ENCODE measurements at places on chromosomes 6 and 20.

DNA sequence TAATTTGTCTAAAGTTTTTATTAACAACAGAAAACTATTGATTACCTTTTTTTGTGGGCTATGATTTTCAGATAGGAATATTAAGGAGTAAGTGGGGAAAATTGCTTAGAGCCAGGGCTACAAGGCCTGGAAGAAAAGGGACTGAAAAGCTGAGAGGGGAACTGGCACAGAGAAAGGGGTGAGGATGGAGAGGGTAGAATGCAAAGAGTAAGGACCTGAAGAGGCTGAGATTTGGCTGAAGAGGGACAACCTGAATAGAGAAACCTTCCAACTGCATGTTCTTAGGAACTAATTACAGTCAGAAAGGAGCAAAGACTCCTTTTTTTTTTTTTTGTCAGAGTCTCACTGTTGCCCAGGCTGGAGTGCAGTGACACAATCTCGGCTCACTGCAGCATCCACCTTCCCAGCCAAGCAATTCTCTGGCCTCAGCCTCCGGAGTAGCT is 16.7 kb downstream of the BTN2A1 start:
- no peak for DNase-seq

- DNase-seq = no peak
These were observed 48.3 kb upstream of the SLC35B3 start for GRCh38 chr6:8483650-8484049.

GRCh38 chr6:35610830-35611229 is 77.9 kb downstream of the FKBP5 start:
- DNase-seq = no peak

DNA sequence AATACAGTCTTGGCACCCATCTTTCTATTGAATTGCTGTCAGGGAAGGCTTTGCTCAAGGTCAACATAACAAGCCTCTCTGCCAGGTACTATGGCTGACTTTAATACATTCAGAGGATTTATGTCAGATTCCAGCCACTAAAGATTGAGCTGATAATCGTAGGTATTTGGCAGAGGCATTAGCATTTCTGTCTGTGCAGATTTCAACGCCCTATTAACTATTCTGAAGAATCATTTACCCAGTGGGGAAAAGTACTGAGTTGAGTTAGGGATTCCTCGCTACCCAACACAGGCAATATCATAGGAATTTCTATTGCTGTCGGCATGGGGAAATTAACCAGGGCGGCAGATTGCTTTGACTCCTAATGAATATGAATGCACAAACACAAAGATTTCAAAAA is 233.7 kb upstream of the SPTLC3 start:
- DNase-seq = no peak

DNA sequence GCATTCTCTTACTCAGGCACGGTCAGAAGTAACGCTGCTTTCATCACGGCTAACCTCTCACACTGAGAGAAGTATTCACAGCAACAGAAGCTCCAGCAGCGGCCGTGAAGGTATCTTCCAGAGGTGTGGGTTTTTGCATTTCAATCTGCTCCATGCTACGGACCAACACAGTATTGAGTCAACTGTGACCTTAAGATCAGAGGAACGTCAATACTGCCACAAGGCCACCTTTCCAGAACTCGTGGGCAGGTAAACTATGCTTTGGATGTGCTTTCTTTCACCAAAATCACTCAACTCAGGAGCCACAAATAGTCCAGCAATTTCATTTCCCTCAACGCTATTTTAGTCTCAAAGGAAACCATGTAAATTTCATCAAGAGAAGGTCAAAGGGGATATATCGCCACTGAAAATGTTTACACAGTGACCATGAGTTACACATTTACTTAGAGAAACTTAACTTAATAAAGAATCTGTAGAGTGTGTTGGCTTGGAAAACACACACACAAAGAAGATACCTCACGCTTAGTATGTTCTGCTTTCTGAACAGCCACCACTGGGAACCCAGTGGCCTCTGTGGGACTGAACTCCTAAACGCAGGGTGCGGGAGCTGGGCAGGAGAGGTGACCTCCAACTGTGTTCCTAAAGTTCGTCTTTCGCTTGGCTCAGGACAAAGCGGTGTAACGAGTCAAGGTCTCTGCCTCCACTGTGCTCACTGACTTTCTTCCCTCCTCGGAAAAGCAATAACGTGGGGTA is 27.9 kb downstream of the TXNDC5 start:
- DNase-seq = no peak

- no peak for DNase-seq
These were observed 5.4 kb downstream of the ACSS1 start for GRCh38 chr20:25052255-25053194.

DNA sequence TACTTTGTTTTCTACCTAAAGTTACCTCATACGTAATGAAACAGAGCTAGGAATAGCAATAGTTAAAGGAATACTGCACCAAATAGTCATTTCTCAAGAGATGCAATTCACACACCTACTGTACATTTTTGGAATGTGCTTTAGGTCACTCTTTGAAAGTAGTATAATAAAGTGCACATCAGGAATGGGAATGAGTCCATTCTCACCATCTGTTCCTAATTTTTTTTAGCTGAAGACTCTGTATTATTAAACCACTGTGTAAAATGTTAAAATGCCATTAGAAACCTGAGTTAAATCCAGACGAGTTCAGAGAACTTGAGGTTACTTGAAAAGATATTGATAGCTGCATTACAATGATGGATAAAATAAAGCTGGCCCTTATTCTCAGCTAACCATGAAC is 51.9 kb upstream of the EPHA7 start:
- DNase-seq = no peak

DNA sequence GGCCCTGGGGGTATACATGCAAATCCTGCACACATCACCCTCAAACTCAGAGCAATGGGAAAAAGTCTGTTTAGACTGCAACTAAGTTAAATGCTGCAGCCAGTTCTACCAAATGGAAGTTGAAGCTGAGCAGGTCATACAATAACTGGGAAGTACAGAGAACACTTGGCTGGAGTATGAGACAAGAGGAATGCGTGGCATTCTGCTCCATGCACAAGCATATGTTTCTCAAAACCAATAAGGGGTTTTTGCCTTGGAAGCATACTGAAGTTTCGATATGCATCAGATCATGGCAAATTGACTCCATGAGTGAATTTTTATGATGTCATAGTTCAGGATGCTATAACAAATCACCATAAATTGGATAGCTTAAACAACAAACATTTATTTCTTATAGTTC is 193.8 kb downstream of the COL12A1 start:
- no peak for DNase-seq

- no peak for DNase-seq
These were observed 49.7 kb downstream of the SLC22A23 start for GRCh38 chr6:3406891-3407809.

GRCh38 chr6:2725999-2726567 is 24.6 kb downstream of the MYLK4 start:
- no peak for DNase-seq

DNA sequence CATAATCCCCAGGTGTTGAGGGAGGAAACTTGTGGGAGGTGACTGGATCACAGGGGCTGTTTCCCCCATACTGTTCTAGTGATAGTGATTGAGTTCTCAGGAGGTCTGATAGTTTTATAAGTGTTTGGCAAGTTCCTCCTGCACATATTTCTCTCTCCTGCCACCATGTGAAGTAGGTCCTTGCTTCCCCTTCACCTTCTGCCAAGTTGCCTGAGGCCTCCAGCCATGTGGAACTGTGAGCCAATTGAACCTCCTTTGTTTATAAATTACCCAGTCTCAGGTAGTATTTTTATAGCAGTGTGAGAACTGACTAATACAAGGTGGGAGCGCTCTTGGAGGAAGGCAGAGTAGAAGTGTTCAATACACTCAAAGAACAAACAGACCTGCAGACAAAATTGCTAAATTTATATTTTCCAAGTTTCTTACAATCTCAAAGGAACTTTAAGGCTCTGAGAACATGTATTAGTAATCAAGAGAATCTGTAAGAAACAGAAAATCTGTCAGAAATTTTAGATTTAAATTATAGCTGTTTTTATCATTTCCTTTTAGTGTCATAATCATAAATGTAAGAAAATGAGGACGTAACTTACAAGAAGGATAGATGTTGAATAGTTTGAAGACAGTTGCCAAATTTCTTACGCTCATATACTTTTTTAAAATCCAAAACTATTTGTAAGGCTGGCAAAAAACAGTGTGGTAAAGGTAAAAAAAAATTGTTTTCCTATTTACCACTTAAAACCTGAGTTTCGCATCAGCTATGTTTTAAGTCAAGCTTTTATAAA is 77.7 kb downstream of the ASCC3 start:
- no peak for DNase-seq

DNA sequence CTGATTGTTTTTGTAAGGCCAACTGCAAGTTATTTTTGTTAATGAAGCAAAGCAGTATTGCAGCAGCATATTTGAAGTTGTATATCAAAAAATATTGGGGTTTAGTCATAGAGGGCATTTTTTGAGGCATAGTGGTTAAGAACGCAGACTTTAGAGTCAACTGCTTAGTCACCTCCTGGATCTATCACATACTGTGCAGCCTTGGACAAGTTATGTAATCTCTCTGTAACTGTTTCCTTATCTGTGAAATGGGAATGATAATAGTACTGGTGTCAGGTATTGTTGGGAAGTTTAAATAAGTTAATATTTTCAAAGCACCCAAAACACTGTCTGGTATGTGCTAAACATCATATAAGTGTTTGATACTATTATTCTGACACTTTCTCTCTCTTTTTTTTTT is 27.2 kb upstream of the EFHC1 start:
- DNase-seq = no peak

GRCh38 chr20:23435626-23436539 is 3.6 kb upstream of the CSTL1 start:
- DNase-seq = no peak

GRCh38 chr6:169766921-169767736 is 15.7 kb downstream of the ERMARD start:
- DNase-seq = no peak

DNA sequence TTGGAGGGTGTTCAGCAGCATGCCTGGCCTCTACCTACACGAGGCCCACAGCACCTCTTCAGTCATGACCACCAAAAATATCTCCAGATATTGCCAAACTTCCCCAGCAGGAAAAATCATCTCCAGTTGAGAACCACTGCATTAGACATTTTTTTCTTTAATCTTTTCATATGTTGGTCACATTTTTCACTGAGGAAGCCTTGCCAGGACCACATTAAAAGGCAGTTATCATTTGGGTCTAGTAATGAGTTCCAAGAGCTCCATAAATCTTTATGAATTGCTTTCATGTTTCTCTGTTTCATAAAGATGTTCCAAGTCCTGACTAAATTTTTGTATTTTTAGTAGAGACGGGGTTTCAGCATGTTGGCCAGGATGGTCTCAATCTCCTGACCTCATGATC is 28.8 kb downstream of the MTRES1 start:
- no peak for DNase-seq

DNA sequence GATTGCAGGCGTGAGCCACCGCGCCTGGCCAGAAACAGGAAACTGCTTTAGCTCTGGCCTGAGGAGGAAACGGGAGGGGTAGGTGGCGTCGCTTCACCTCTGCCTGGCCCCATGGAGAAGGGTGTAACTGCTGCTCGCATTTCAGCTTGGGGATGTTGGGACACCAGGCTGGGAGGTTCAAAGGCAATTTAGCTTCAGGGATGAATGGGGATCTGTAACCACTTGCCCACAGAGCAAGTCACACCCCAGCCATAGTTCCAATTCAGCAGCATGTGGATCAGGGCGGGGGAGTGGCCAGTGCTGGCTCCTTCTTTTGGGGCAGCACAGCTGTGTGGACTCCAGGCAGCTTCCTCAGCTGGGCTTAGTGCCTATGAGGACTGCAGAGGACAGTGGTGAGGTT is 34.8 kb upstream of the NUP153 start:
- DNase-seq = no peak

DNA sequence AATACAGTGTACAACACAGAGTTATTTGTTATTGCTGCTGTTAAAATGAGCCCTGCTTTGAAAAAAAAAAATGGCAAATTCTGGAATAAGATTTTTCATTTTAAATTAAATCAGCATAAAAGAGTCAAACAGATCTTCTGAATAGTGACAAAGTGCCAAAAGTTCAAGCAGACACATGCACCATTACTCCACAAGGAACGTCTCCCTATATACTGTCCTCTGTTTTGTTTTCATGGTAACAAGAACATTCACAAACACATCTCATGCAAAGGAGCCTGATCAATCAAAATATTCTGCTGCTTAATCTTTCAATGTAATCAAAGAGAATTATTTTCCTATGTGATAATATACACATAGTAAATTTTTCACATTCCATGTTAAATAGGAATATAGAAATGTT is 2.7 kb downstream of the HIVEP2 start:
- no peak for DNase-seq

GRCh38 chr20:34022151-34022838 is 28.6 kb downstream of the RALY start:
- DNase-seq = no peak

GRCh38 chr20:49415668-49416044 is 66.8 kb downstream of the KCNB1 start:
- no peak for DNase-seq

- no peak for DNase-seq
These were observed 83.2 kb upstream of the OGFRL1 start for GRCh38 chr6:71205336-71205956.

DNA sequence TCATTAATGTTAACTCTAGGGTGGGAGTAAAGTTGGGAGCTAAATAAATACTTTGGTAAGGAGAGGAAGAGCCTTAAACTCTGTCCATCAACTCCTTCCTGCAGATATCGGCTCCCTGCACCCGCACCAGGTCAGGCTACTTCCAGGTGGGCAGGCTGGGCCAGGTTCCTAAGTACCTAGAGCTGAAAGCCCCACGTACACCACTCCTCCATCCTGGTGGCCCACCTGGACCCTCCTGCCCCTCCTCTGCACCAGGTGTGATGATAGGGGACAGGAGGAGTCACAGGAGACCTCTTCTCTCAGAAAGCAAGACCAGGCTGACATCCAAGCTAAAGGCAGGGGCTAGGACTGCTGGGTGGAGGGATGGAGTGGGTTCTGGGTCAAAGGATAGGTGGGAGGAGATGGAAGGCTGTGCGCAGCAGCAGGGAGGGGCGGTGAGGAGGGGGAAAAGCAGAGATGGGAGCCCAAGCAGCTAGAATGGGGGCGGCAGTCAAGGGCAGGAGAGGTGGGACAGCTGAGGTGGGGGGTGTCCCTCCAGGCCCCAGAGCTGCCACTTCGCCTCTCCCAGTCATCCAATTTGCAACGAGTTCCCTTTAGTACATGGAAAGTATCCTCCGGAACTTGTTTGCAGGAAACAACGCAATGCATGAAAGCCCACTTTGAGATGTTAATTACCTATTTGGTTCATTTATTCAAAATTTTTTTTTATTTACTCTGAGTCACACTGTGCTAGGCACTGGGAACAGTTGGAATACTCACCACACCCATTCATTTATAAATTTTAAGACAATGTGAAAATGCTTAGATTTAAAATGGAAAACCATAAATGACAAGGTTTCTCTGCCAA is 15.2 kb upstream of the TOX2 start:
- DNase-seq = no peak

DNA sequence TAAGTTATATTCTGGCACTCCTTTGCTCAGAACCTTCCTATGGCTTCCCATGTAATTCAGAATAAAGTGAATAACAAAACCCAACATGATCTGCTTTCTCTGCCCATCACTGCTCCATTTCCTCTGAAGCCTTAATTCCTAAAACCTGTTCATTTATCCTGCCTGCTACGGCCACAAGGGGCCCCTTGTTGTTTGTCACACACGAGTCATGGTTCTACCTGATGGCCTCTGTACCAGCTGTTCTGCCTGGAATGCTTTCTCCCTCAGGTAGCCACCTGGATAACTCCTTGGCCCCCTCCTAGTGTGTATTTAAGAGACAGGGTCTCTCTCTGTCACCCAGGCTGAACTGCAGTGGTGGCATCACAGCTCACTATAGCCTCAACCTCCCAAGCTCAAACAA is 26.8 kb downstream of the ERGIC3 start:
- DNase-seq = no peak

- peak; percentile 65 for DNase-seq
These were observed 12.2 kb upstream of the SERPINB1 start for GRCh38 chr6:2853769-2854395.

All from activated CD4-positive, alpha-beta T cell treated with anti-CD3 and anti-CD28 coated beads, Interleukin-2, amount 50 U/mL, for 1 hour (primary cell).